A549 treated with RU486 at 1 μM for 4 hours (cell line): ENCODE measurements at places on chromosomes 6 and 20. TPM values are rescaled to one million over a fixed set of nuclear protein-coding genes. Genes with fewer than 3 reads are reported as not detected.

MRPL18 gene
- total RNA-seq, result 82.2 to 94.5 TPM (median 91.5 TPM) in 5 replicates

SLC22A16 gene
- total RNA-seq, result not detected in 5 replicates

PLAGL2 gene
- total RNA-seq, result 12.1 to 13.5 TPM (median 12.6 TPM) in 5 replicates

EYS gene
- total RNA-seq, result 0.02 to 0.33 TPM in 2 of 5 replicates, not detected in the others

PHACTR1 gene
- total RNA-seq, result 0.05 TPM in 1 of 5 replicates, not detected in the others

OR2B6 gene
- 0.20 to 0.21 TPM in 2 of 5 replicates, not detected in the others for total RNA-seq

MTHFD1L gene
- total RNA-seq, result 36.1 to 42.0 TPM (median 39.9 TPM) in 5 replicates

ERVFRD-1 gene
- not detected in 5 replicates for total RNA-seq

ZNF831 gene
- not detected in 5 replicates for total RNA-seq

LAMA2 gene
- 0.26 to 1.5 TPM (median 0.57 TPM) in 5 replicates for total RNA-seq

SPDEF gene
- total RNA-seq, result 1.4 to 2.7 TPM (median 2.2 TPM) in 5 replicates

TSPO2 gene
- not detected in 5 replicates for total RNA-seq
